Dorsolateral prefrontal cortex (tissue), 122 donors: ENCODE measurements at places on chromosomes 16 and 17.
A peak's percentile ranks its signal among the peaks of the same experiment; 100 is the strongest.

GRCh38 chr16:9761870-9762269 is 420.4 kb downstream of the GRIN2A start:
- no peak for DNase-seq

DNA sequence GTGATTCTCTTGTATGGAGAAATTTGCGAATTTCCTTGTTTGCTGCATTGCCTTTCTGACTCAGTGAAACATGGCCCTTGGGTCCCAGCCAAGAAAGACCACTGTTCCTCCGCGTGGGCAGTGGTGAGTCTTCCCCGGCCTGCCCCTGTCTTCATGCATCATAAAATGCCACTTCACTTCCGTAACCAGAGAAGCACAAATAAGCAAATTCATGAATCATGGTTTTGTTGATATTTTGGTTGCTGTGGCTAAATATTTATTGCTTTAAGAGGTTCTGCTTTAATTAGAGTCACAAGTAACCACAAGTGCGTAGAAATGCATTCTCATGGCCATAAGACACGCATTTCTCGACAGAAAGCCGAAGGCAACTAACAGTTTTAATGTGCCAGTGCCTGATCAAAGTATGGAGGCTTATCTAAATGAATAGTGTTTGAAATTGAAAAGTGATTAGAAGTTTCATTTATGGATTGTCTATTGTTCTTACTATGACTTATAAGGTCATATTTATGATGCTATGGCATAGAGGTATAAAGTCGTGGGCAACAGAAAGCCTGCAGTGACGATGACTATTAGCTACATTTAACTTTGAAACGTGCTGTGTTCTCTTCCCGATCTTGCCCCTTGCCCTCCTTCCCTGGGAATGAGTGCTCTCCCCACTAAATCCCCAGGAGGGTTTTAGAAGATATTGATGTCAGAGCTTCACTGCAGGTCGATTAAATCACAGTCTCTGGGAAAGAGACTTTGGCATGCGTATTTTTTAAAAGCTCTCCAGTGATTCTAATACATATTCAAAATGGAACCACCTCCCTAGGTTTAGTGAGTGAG is 76.0 kb downstream of the WIPI1 start:
- no peak for DNase-seq

DNA sequence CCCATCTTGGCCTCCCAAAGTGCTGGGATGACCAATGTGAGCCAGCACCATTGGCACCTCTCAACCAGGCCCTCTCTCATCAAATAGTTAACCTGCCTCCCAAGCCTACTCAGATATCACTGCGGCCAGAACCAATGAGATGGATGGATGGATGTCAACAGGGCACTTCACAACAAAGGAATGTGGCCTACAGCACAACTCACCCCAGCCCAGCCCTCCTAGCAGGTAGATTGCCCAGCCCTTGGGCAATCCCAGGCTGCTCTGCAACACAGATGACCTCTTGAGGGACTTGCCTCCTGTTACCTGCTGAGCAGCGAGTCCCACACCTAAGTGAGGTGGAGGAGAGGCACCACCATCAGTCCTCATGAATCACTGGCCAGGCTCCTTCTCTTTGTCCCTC is 22.6 kb upstream of the KIFC3 start:
- no peak for DNase-seq

GRCh38 chr17:44241106-44241624 is 21.7 kb upstream of the UBTF start:
- no peak for DNase-seq

- no peak for DNase-seq
These were observed 47.5 kb downstream of the RNF213 start for GRCh38 chr17:80307994-80308691.

- no peak for DNase-seq
These were observed 8.1 kb upstream of the KIFC3 start for GRCh38 chr16:57810197-57811031.

- no peak for DNase-seq
These were observed 107.1 kb downstream of the ADAMTS18 start for GRCh38 chr16:77327717-77328116.

DNA sequence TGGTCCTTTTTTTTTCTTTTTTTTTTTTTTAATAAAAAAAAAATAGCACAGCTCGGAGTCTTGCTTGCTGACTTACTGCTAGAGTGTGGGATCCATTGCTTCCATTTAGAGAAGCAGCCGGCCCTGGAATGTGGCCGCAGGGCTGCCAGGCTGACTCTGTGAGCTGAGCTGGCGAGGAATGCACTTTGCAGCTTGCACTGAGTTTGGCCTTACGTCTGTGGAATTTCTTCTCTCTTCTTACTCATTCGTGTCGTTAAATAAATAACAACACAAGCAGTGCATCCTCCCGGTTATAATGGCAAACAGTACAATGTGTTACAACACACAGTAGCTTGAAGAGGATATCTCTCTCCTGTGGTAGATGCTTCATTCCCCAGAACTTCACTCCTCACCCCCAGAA is 69.2 kb downstream of the PRKCB start:
- DNase-seq, result no peak

- DNase-seq, result no peak
These were observed 279.5 kb upstream of the ASIC2 start for GRCh38 chr17:33572615-33573014.

- no peak for DNase-seq
These were observed 120.2 kb upstream of the HS3ST2 start for GRCh38 chr16:22693638-22694340.

DNA sequence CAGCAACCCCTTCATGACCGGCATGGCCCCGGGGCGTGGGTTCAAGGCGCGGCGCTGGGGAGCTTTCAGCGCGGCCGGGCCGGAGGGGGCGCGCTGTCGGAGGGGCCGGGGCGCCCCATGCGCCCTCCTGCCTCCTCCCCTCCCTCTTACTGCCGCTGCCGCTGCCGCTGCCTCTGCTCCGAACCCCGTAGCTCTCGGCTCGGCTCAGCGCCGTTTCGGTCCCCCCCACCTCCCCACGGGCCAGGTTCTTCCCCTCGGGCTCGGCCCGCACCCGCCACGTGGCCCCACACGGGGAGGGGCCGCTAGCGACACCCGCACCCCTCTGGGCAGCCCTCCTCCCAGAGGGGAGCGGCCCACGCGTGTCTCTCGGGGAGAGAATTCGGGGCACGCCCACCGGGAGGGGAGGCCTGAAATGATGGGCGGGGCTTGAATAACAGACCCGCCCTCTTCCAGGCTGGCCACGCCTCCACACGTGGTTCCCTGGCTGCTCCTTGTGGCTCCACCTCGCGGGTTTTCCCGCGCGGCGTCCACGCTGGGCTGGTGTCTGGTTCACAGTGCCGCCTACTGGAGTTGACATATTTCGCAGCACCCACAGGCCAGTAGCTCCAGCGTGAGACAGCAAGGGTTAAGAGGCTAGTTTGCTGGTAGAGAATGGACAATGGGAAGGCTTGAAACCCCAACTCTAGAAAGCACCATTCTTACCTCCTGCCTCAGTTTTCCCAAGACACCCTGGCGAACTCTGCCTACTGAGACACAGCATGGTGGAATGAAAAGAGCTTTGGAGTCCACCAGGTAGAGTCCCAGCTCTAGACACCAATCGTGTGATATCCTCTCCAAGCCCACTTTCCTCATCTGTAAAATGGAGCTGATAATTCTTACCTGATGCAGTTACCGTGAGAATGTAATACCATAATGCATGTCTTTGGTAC is at the start of gene KCNH4:
Gene KCNH4, minus strand, starts transcription at position 221 of the 929 bp plus-strand sequence. Its CDS starts 197 bp downstream, at position 24.
- peak; percentile 87 for DNase-seq

- no peak for DNase-seq
These were observed 108.7 kb downstream of the SMG6 start for GRCh38 chr17:2194889-2195335.

DNA sequence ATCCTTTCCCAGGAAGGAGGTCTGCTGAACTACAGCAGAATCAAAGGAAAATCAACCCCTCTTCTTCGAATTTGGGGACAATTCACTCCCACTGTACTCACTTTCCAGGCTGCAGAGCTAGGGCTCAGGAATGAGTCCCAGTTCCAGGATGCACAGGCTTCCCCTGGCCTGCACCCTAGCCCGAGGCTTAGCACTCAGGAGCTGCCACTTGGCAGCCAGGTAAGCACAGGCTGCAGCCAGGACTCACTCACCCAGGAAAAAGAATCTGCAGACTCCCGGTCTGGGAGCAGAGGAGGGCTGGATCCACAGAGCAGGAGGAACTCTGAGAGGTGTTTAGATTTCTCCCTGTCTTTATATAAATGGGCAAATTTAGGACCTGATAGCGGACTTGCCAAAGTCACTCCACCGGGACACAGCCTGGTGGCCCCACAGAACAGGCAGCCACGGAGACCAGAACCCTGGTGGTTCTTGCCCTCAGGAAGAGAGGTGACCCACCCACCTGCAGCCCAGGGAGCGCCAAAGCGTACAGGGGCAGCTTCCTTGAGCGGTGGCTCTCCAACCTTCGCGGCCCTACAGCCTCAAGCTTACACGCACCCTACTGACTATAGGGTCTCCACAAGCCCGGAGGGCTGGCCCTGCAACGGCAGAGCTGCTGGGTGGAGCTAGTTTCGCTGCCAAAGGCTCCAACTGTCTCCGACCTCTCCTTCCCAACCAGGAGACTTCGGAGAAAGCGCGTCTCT is 4.8 kb downstream of the CBLN1 start:
- no peak for DNase-seq

- DNase-seq, result no peak
These were observed 8.4 kb upstream of the SPG7 start for GRCh38 chr16:89499767-89500166.

- DNase-seq, result no peak
These were observed 8.2 kb upstream of the TBKBP1 start for GRCh38 chr17:47685556-47686275.

- no peak for DNase-seq
These were observed 27.7 kb downstream of the TPSG1 start for GRCh38 chr16:1197237-1197866.

- no peak for DNase-seq
These were observed 5.7 kb downstream of the HAGH start for GRCh38 chr16:1820946-1821290.

- peak; percentile 66 for DNase-seq
These were observed 474 bp downstream of the CLN3 start for GRCh38 chr16:28491230-28491969.

DNA sequence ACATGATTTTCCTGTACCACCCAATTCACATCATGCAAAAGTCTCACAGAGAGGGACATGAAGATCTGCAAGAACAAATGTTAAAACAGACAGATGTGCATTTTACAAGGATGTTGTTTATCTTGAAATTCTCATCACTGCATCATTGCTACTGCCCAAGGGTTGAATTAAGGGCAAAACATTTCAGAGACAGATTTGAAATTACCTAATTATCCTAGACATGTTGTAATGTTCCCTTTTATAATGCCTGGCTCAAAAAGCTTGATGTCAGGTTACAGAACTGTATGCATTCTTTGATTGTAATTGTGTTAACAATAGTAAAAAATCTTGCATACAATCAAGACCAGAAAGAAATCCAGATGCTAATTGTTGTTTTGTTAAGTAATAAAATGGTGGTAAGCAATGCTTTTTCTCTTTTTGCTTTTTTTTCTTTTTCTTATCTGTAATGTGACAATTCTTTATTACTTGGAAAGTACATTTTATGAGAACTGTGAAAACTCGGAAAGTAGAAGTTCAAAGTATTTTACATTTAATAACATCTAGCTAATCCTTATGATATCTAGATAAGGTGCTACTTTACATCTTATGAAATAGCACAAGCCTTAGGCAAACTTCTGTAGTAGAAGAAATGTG is 3.6 kb upstream of the DUSP14 start:
- DNase-seq, result no peak

- DNase-seq, result no peak
These were observed 67.4 kb downstream of the MYH13 start for GRCh38 chr17:10305398-10305797.

DNA sequence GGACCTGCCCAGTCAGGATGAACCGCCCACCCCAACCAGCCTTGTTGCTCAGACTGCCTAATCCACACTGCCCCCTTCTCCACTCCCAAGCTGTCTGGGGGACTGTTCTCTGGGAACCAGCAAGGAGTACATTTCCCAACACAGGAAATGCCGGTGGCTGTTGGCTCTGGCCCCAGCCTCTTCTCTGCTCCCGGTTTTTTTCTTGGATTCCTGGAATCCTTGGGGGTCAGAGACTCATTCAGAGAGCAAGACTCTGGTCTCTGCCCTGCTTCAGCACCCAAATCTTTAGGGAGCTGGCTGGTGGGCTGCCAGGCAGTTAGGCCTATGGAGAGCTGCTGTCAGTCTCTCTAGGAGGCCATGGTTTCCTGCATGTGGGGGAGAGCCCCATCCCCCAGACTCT is 10.8 kb upstream of the MTMR4 start:
- no peak for DNase-seq

DNA sequence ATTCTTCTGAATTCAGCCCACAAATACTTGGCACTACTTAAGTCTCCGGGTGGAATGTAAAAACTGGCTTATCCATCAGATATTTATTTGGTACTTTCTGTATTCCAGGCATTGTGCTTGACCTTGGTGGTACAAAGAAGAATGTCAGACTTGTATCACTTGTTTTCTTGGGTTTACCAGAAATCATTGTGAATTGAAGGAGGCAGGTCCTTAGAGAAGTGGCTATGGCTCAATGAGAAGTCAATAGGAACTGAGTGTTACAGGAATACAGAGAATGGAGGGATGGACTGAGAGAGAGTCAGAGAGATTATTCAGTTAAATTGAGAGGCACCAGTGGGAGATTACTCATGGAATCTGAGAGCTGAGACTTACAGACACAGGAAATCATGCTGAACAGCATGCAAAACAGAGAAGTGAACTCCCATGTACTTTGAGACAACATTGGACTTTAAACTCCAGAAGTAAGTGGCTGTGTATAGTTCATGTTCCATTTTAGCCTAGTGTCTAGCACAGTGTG is 704.1 kb downstream of the CDH11 start:
- DNase-seq, result no peak

DNA sequence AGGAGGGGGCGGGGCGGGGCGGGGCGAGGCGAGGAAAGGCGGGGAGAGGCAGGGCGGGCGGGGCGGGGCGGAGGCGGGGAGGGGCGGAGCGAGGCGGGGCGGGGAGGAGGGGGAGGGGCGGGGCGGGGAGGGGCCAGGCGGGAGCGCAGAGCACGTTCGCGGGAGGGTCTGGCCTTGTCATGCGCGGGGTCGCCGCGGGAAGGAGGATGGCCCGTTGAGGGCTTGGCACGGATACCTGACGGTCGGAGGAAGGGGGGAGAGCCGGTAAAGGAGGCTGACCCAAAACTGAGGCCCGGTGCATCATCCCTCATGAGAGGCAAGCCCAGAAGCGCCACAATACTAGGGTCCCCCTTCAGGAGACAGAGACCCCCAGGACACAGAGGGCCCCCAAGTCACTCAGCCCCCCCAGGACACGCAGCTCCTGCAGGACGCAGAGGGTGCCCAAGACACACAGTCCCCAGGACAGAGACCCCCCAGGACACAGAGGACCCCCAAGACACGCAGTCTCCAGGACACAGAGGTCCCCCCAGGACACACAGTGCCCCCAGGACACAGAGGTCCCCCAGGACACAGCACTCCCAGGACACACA is 593 bp upstream of the WDR45B start:
- no peak for DNase-seq

DNA sequence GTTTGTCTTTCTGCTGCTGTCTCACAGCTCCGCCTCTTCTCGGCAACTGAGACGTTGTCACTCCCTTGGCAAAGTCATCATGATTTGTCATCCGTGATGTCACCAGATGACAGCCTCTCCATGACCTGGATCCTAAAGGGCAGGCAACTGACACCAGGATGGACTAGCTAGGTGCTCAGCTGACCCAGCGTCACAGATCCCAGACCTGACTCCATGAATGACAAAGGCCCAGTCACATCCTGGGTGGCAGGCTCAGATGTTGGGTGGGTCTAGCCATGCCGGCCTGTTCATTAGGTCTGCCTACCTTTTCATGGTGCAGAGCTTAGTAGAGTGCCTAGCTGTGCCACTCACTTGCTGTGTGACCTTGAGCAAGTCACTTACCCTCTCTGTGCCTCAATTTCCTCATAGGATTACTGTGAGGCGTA is 3.8 kb upstream of the TMEM238L start:
- no peak for DNase-seq

- DNase-seq, result no peak
These were observed 278.3 kb upstream of the CCL2 start for GRCh38 chr17:33976831-33977230.
